Foreskin keratinocyte (primary cell): ENCODE measurements at places on chromosomes 5 and 9.

GRCh38 chr5:5183189-5183699 is 43.1 kb downstream of the ADAMTS16 start:
- no peak for DNase-seq

GRCh38 chr5:107878661-107879060 is 207.9 kb upstream of the EFNA5 start:
- DNase-seq: no peak

GRCh38 chr5:138177941-138178515 is 402 bp downstream of the BRD8 start:
- no peak for DNase-seq

DNA sequence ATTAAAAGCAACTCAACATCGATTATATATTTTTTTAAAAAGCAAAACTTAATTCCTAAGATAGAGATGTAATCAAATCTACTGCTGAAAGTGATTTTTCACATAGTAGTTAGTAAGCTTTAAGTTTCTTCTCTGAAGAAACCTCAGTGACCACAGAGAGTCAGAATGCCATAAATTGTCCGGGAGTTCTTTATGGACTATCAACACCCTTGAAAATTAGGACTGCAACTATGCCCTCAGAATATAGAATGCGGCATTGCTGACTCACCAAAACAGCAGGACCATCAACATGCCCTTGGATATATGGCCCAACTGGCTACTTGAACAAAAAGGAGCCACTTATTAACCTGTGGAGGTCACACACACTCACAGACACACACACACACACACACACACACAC is 228.9 kb upstream of the SNX2 start:
- DNase-seq: no peak

GRCh38 chr5:134833340-134834032 is 12.3 kb upstream of the C5orf24 start:
- DNase-seq: no peak

DNA sequence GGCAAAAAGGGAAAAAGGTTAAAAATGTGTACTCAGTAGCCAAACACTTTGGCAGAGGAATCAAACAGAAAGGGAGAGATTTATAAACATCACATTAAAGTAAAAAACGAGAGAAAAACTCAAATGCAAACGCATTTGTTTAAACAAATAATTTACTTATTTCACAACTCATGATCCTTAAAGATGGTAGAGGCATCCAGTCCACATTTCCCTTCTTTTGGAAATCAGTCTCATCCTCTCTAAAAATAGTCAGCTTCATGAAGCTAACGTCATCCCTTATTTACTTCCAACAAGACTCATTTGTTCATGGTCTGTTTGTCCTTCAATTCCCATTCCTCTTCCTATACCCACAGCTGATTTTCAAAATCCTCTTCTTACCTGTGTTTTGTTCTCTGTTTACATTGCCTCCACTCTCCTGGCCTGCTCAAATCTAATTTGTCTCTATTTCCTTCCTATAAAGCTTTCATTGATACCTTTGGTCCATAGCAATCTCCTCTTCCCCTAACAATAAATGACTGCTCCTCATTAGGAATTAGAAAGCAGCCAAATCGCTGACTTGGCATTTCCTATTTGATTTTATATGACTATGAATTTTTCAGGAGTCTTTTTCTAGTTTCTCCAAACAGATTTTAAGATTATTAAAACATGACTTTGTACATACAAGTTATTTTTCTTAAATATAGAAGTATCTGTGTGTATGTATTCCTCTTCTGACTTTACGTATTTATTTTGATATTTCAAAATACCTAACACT is 805.3 kb downstream of the TLE1 start:
- DNase-seq: no peak

- peak; percentile 72 for DNase-seq
Measured at GRCh38 chr9:105007143-105007542, 79.2 kb upstream of the ABCA1 start.

DNA sequence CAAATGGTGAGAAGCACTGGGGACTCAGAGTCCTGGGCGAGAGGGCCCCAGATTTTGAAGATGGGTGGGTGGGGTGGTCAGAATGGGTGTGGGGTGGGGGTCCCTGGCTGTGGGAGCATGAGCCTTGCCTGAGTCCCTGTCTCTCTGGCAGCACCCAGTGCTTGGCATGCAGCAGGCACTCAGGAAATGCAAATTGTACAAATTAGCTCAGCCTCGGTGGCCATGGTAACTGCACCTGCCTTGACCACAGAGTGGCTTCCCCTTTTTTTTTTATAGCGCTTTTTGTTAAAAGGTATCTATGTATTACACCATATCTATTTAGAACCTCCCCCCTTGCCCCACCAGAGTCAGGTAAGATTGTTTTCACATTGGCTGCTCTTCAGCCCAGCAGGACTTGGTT is 19.2 kb upstream of the PITX1 start:
- DNase-seq: no peak

- DNase-seq: peak; percentile 63
Measured at GRCh38 chr5:86977190-86977589, 290.5 kb upstream of the RASA1 start.

DNA sequence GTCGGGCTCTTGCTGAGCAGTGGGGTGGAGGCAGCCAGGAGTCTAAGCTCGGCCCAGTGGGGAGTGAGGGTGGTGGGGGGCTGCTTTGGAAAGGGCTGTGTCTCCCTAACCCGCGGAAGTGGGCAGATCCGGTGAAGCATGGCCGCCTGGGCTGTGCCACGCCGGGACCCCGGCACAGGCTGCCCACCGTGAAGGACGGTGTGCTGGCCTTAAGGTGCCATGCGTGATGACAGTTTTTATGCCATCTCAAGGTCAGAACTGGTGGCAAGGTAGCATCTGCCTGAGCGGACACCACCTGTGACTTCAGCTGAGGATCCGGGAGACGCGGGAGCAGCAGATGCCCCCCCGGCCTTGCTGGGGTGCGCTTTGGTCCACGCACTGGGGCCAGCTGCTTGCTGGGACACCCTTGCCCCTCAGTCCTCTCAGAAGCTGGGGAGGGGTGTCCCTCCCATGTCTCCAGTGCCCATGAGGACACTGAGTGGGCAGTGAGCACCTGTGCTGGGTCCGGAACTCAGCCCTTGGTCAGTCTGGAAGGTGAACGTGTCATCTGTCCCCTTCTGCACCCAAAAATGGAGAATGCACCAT is 53.9 kb downstream of the AHRR start:
- DNase-seq: no peak

DNA sequence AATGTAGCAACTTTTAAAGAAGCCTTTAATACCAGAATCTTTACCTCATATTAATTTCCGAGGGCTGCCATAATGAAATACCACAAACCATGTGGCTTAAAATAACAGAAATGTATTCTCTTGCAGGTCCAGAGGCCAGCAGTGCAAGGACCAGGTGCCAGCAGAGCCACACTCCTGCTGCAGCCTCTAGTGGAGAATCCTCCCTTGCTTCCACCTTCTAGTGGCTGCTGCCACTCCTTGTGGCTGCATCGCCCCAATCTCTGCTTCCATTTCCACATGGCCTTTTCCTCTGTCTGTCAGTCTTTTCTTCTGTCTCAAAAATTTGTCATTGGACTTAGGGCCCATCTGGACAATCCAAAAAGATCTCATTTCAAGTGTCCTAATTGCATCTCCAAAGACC is 401.5 kb downstream of the EFNA5 start:
- no peak for DNase-seq

DNA sequence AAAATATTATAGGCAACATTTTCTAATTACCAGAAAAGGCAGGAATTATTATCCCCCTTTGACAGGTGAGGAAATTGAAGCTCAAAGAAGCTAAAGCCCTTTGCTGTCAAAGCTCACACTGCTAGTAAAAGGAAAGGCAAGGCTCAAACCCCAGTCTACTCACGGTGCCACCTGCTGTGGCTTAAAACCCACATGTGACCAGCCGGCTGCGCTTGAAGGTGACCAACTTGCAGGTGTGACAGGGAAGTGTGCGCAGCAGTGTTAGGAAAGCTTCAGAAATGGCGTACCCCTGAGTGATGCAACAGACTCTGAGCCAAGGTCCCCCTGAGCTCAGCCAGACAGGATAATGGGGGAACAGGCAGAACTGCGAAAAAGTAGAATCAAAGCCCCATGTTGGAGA is 45.2 kb downstream of the PAX5 start:
- no peak for DNase-seq

- peak; percentile 96 for DNase-seq
Measured at GRCh38 chr9:70020991-70021571, 22.6 kb upstream of the MAMDC2 start.

DNA sequence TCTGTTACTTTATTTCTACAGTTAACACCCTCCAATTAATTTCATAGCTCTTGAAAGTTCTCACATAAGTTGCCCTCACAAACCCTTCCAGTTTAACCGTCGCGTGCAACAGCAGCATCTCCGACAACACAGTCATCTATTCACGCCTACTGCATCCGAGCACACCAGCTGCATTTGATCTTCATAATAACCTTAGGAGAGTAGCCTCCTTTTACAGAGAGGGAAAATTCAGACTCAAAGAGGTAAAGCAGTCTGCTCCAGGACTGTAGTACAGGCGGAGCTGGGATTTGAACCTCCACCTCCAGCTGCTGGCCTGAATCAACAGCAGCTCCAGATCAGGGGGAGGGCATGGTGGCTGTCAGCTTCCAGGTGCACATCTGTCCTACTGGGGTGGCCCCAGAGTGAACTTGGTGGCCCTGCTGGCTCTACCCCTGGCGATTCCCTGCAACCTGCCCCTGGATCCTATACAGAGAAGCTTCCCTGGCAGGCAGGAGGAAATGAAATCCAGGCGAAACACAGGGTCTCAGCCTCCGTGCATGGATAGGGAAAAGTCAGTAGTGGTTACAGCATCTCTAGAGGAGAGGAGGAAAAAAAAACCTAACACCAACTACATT is 71.6 kb upstream of the UNC5A start:
- DNase-seq: no peak

GRCh38 chr9:22047596-22047995 is 38.5 kb upstream of the CDKN2B start:
- DNase-seq: no peak

GRCh38 chr9:92003308-92004044 is 53.4 kb upstream of the ROR2 start:
- no peak for DNase-seq

- peak; percentile 34 for DNase-seq
Measured at GRCh38 chr9:32550150-32550561, 2.0 kb upstream of the SMIM27 start.
